Omental fat pad (tissue), 4 donors: ENCODE measurements at places on chromosomes 1 and 21. TPM values are rescaled to one million over a fixed set of nuclear protein-coding genes. Genes with fewer than 3 reads are reported as not detected.

- no peak for DNase-seq
These were observed 38.6 kb upstream of the RBM15 start for GRCh38 chr1:110300412-110301085.

GRCh38 chr1:70103770-70104169, 101.6 kb downstream of the LRRC40 start:
- DNase-seq = no peak

GRCh38 chr1:160837558-160838205, 25.0 kb downstream of the CD244 start:
- no peak for DNase-seq

GRCh38 chr1:221829327-221830015, 87.6 kb upstream of the DUSP10 start:
- DNase-seq = no peak

DNA sequence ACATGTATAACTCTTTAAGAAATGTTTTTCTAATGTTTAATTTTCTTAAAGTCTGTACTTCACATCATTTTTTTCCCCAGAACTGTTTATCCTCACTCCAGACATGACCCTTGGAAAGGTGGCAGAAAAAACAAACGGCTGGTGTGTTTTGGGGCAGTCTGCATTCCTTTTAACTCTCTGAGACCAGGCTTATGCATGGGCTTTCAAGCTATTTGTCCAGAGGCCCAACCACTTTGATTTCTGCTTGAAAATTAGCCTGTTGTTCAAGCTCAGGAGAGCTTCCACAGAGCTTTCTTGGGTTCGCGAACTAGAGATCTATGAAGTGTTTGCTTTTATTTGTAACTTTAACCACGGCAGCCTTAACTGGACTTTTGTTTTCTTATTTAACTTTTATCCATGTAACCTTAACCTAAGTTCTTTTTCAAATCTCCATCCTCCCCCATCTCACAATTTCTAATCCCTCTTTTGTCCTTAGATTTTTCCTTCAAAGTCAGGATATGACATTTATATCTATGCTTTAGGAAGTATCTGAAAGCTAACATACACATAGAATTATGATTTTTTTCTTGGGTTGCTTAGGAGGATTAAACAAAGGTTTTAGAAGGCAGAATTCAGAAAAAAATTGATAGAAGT, 111.8 kb downstream of the FGGY start:
- no peak for DNase-seq

- no peak for DNase-seq
These were observed 724 bp upstream of the ANKRD35 start for GRCh38 chr1:145886390-145886789.

DNA sequence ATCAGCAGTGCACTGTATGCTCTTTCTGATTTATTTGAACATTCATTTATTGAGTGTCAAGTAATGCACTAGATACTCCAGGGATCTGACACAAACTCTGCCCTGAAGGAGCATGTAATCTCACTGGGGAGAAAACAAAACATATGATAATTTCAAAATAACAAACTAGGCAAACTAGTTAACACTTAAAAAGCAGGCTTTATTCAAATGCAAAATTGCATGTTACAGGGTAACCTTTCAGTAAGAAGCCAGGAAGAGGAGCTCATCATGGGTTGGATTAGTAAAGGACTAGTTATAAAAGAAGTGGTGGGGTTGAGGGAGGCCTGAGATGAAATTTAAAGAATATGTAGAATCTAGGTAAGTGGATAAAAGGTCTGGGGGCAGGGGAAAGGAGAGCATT, 20.9 kb downstream of the SELL start:
- no peak for DNase-seq

- DNase-seq = no peak
These were observed 28.7 kb downstream of the ACBD3 start for GRCh38 chr1:226157761-226158316.

DNA sequence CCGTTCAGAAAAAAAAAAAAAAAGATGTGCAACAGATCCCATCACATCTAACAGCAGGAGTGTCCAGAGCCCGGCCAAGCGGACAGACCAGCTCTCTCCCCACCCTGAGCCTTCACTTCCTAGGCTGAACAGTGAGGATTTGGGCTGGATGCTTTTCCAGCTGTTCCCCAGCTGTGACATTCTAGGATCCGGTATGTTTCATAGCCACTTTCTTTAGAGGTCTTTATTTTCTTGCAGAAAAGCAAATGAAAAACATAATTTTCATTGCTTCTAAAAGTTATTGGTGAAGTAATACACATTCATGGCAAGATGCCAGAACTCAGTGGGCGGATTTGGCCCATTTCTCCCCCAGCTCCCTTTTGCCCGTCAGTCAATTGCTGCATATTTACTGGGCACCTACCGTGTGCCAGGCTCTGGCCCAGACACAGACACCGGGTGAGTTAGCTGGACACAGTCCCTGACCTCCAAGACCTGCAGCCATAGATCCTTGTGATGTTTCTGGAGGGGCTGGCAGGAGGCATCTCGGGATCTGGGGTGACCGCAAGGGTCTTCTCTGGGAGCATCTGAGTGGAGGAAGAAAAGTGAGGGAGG, 213.7 kb upstream of the VAMP3 start:
- no peak for DNase-seq

DNA sequence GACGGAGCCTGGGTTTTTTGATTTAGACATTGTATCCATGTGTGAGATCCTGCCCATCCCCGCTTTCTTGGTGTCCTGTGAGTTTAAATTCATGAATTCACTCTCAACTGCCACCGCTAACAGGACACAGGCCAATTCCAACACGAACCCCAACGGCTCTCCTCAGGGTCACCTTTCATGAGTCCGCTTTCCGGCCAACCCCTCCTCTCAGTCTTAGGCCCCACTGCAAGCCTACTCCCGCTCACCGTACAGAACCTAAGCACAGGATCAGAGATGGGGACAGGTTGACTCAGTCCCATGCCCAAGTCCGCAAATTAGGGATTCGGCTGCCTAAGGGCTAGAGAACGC, 238 bp upstream of the SCP2 start:
- no peak for DNase-seq

GRCh38 chr21:41819856-41820281, 53.0 kb upstream of the RIPK4 start:
- DNase-seq = no peak

DNA sequence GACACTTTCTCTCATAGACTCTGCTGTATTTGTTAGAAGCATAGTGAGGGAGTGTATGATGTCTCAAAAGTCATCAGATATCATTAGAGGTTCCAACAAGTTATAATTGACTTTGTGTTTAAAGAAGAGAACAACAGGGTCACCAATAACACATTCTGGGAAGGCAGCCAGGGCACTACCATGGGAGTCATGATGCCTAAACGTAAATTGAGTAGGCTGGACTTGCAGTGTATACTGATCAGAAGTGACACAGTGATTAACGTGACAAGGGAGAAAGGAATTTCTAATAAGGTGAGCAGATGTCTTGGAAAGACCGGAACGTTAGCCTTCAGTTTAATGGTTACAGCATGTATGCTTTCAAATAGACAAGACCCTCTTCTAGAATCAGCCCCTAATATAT, 973.2 kb downstream of the NCAM2 start:
- no peak for DNase-seq

- no peak for DNase-seq
These were observed 94.4 kb downstream of the SLC45A1 start for GRCh38 chr1:8412183-8412831.

DNA sequence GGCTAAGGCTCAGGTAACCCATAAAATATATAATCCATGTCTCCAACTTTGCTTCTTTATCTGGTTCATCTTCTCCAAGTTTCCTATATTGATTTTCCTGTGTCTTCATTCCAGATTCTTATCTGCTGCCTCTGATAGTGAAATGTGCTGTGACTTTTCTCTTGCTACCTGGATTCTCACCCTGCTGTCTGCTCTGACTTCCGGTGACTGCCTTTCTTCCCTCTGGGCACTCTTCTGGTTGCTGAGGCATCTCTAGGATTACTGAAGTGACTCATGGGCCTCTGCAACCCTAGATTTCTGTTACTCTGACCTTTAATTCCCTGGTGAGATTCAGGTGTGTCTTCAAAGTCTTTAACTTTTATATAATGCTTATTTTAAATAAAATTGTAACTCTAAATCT, 46.9 kb downstream of the GIPC2 start:
- DNase-seq = no peak

GRCh38 chr1:152018537-152018936, 18.3 kb downstream of the S100A11 start:
- no peak for DNase-seq

- DNase-seq = no peak
These were observed 4.8 kb downstream of the FAM3B start for GRCh38 chr21:41321211-41321907.

GRCh38 chr21:14321042-14321441, 61.9 kb downstream of the HSPA13 start:
- no peak for DNase-seq

- no peak for DNase-seq
These were observed 14.7 kb downstream of the CLSTN1 start for GRCh38 chr1:9809100-9809510.

DNA sequence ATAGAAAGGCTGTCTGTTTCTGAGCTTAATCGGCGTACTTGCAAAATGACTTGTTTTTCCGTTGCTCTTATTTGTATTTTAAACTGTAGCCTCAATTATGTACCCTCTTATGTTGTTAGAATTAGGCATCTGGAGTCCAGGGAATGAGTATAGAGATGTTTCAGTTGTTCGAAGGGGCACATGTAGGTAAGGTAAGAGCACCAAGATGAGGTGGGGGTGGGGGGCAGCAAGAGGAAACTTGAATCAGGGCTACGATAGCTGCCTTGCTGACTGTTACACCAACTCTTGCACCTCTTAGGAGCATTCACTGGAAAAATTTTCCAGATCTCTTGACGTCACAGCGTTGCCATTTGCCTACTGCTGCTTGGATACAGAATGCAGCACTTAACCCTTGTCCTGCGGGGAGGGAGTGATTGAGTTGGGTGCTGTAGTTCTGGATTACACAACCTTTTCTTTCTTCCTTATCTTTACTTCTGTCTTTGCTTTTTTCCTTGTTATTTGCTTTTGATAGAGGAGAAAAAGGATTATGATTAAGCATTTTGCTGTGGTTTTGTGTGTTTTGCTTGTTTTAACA, 3.2 kb downstream of the ATP1B1 start:
- DNase-seq = no peak

DNA sequence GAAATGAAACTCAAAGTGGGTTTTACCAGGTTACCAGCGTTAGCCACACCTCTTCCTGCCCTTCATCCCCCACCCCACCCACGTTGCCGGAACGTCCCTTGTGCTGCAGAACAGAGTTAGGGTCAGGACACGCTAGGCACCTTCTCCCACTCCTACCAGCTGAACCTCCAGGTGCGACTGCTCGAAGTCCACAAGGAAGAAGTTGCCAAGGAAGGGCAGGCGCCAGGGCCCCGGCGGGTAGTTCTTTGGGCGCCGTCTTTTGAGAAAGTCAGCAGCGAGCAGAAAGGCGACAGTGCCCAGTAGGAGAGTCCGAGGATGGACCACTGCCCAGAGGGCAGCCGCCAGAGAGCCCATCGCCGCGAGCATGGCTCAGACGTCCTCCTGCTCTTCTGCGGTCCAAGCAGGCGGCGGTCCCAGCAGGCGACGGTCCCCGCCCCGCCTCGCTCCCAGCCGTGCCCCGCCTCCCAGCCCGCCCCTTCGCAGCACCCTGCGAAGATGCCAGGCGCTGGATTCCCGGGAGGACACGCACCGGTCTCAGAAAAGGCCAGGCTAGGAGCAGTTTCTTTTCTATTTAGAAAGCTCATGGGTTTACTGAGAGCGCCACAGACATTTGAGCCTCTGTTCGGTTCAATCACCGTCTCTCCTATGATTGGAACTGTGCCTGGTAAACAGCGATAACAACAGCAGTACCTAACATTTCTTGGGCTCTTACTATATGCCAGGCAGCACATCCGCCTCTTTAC, at the start of gene CYP2J2:
CYP2J2 (minus strand) TSS at position 393 of the 743 bp plus-strand sequence; CDS start at position 366, 27 bp downstream.
- no peak for DNase-seq

DNA sequence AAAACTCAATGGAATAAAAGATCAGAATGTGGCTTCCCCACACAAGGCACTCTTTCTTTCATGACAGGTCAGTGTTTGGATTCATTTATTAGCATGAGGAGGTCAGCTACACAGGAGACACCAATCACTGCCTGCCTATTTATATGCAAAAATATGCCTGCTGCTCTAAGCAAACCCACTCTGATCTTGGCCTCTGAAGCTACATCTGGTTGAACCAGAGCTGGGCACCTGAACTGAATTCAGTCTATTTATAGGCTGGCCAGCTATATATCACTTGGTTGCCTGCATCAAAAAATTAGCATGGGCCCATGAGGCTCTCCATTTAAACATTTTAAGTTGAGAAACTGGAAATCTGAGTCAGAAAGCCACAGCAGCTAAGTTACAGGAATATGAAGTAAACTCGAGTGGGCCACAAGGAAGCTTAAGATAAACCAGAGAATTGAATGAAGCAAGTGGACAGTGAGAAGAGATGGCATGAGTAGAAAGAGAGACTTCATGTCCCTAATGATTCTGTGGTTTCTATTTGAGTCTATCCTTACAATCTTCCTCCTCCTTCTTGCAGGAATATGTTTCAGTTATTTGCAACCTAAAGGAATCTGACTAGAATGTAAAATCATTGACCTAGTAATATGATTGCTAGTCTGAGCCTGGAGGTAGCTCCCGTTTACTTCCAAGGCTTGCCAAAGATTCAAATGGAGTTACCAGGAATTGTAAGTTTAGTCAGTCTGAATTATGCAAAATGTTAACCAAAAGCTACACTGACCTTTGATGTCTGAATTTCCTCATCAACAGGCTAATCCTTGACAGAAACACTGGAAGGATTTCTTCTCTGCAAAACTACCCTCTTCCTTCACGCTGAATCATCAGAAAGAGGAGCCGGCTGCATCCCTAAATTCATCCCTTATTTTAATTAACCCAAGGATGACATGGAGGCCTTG, 17.7 kb downstream of the DDAH1 start:
- DNase-seq = no peak

Gene SERPINC1
- not detected for total RNA-seq

Gene OVAAL
- not detected for total RNA-seq

Gene FAM167B
- 1.8 TPM for total RNA-seq

Gene CFAP107
- not detected for total RNA-seq

Gene FBLIM1
- 10.4 TPM for total RNA-seq

Gene ACTL8
- not detected for total RNA-seq

Gene S100A7A
- not detected for total RNA-seq

Gene GIPC2
- total RNA-seq = 3.3 TPM

Gene EXO1
- total RNA-seq = not detected

Gene LRRC42
- 22.8 TPM for total RNA-seq

Gene CCDC30
- total RNA-seq = 3.5 TPM

Gene MRPS6
- 25.8 TPM for total RNA-seq
